Activated CD4-positive, alpha-beta T cell treated with anti-CD3 and anti-CD28 coated beads, Interleukin-10, Interleukin-2, amounts not matched to agents 100 ng/mL and 50 ng/mL, durations not matched to agents 16 hours and 8 hours (primary cell): ENCODE measurements at places on chromosomes 1 and 21.

GRCh38 chr1:173489929-173490328 is 12.8 kb downstream of the PRDX6 start:
- no peak for DNase-seq

DNA sequence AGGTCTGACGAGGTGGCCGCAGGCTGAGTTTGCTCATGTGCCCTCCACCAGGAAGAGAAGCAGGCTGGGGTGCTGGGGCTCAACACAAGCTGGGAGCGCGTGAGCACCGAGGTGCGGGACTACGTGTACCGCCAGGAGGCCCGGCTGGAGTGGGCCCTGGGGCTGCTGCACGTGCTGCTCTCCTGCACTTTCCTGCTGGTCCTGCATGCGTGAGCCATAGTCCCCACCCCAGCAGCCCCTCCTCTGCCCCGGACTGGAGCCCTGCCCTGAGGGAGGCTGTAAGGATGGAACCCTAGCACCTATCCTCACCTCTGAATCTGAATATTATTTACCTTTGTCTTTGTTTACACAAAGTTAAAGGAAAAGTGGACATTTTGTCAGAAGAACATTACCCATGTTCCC is 7.8 kb upstream of the ADAM15 start:
- no peak for DNase-seq

DNA sequence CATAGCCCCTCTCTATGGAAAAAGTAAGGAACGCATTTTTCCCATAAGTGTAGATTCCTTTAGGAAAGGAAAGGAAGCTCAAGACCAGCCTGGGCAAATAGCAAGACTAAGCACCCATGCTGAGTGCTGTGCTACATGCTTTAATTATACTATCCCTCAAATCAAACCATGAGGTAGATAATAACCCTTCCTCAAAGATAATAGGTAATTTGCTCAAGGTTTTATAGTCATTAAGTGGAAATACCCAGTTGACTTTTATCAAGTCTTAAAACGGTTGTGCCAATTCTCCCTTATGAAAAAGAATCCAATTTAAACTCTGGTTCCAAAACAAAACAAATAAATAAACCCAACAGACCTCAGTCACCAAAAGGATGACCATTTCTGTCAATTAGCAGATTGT is 3.4 kb downstream of the KIAA0319L start:
- no peak for DNase-seq

DNA sequence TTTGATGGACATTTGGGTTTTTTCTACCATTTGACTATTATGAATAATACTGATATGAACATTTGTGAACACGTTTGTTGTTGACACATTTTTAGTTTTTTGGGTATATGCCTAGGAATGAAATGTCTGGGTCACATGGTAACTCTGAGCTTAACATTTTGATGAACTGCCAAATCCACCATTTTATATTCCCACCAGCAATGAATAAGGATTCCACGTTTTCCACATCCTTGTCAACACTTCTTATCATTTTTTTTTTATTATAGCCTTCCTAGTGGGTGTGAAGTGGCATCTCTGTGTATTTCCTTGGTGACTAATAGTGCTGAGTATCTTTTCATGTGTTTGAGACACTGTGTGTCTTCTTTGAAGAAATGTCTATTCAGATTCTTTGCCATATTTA is 67.6 kb downstream of the RASAL2 start:
- DNase-seq: no peak

GRCh38 chr1:150576794-150577556 is 2.4 kb downstream of the MCL1 start:
- no peak for DNase-seq
